Ecto neural progenitor cell (in vitro differentiated cells): ENCODE measurements at places on chromosomes 4 and X.

GRCh38 chr4:93540562-93540961 lies 288.0 kb upstream of the ATOH1 start:
- DNase-seq = no peak

DNA sequence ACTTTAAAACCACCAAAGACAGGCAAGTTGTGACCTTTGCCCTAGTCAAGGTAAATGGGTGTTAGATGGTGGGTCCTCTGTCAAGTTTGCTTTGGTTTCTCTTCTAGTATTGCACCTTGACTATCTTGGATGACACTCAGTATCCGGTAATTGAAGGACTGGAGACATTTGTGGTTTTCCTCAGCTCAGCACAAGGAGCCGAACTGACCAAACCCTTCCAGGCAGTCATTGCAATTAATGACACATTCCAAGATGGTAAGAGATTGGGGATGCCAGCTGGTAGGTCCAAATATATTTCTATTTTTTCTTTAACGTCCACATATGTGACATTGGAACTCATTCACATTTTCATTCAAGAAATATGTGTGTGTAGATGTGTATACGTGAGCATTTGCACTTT lies 69.3 kb upstream of the ANXA3 start:
- no peak for DNase-seq

DNA sequence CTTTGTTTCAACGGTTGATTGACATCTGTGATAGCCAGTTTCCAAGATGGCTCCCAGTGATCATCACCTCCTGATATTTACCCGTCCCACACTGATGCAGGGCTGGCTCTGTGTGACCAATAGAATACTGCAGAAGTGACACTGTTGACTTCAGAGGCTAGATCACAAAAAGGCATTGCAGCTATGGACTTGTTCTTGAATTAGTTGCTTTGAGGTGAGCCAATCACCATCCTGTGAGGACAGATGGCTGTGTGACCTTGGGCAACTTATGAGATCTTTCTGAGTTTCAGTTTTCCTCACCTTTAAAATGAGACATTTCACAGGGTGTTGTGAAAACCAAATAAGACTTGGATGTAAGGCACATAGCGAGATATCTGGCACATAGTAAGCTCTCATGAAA lies 1.8 kb upstream of the GPR82 start:
- no peak for DNase-seq

GRCh38 chr4:33407496-33407895 lies 2687.3 kb downstream of the PCDH7 start:
- no peak for DNase-seq

DNA sequence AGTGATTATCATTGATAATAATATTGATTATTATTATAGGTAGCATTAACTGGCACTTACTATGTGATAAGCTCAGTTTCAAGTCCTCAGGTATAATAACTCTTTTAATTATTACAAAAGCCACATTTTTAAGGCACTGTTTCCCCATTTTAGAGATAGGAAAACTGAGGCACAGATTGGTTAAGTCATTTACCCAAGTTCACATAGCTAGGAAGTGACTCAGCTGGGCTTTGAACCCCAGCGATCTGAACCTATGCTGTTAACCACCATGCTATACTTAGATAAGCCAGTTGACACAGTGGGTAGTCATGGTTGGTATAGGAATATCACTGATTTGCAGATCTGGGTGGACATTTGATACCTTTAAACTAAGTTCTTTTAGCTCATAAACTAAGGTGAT lies 110.4 kb downstream of the FRAS1 start:
- DNase-seq = no peak

DNA sequence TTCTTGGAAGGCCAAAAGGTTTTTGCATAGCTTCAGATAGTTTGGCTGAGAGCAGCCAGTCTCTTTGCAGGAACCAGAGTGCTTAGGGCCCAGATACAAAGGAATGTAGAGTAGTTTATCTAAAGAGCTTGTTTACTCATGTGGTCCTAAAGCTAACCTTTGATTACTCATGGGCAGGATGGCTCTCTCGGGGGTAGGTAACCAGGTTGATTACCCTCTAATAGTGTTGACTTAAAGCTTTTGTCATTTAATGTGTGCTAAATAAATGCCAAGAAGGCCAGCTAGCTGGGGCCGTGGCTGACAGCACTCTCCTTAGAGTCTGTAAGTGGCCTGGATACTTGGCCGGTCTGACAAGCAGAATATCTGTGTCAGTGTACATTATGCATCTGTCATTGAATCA lies 69.7 kb upstream of the MAGEB16 start:
- DNase-seq = no peak

GRCh38 chr4:86974551-86974994 lies 39.8 kb downstream of the AFF1 start:
- DNase-seq = no peak

DNA sequence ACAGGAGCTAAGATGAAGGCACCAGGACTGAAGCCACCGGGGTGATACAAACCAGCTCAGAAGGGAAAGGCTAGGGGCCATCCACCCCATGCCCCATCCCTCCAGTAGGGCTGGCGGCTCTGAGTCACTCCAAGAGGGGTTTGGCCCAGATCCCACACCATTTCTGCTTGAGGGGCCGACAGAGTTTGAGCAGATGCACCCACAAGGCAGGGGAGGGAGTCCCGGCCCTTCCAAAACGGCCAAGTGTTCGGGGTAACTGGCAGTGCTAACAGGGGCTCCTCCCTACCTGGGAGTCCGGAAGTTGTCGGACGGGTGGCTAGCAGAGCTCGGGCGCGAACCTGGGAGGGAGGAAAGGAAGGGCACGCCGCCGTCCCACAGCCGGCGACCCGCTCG lies 412 bp downstream of the SLC10A3 start:
- no peak for DNase-seq

GRCh38 chr4:39928538-39928937 lies 49.2 kb downstream of the PDS5A start:
- DNase-seq = no peak

DNA sequence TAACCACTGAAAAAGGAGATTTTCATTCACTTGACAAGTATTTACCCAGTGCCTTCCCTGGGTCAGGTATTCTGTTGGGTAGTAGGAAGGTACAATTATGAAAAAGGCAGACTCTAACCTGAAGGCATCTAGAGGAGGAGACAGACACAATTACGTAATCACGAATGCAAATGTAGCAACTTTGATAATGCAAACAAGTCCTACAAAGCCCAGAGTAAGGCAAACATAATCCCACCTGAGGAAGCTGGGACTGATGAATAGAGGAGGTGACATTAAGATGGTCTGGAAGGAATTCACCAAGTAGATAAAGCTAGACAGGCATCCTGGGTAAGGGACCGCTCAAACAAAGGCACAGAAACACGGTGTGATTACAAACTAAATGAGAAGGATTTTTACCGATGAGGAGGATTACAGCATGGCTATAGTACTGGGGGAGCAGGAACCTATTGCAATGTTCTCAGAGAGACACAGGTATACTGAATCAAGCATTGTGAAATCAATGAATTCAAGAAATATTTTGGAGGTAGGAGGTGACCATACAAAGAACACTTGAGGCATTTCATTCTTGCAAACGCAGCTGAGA lies 37.1 kb downstream of the TMEM150C start:
- no peak for DNase-seq

DNA sequence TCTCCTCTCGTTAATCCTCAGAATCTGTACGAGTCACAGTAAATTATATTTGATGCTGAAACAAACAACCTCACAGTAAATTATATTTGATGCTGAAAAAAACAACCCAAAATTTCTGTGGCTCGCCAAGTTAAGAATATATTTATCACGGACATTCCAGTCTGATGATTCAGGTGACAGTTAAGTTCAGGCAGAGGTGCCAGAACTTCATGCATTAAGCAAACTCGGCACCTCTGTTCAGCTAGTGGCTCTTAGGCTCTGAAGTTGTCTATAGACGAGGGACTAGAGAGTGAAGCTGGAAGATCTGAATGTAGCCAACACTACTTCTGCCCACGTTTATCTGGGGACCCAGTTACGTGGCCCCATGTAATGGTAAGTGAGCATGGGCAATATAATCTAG lies 132.2 kb upstream of the AGA start:
- DNase-seq = no peak

DNA sequence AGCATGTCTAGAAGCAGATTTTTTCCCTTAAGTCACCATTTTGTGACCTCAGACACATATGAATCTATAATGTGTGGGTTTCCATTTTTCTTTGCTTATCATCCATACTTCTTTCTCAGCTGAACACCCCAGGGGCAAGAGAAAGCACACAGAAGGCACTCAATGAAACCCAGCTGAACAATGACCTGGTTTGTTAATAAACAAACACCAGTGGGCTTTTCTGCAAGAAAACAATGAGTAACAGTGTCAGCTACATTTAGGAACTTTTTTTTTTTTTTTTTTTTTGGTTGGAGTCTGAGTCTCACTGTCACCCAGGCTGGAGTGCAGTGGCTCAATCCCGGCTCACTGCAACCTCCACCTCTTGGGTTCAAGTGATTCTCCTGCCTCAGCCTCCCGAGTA lies 40.7 kb upstream of the KLF3 start:
- no peak for DNase-seq

DNA sequence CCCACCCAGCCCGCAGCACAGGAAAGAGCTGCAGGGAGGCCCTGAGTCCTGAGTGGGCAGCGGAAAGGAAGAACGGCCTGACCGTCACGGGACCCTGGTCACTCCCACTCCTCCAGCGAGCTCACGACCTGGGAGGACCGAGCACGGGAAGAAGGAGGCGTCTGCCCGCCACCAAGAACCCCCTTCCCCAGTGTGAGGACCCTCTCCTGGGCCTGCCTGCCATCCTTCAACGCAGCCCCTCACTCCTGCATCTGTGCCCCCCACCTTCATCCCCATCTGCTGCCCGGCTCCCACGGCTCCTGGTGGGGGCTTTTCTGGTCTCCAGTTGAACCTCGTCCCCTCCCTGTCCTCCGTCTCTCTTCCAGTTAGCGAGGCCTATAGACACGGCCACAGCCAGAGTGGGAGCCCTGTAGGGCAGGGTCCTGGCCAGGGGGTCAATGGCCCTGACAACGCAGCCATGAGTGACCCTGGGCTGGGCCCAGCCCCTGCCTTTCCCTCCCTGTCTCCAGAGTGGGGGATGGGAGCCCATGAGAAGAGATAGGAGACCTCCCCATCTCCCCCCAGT lies 41.3 kb upstream of the MXD4 start:
- no peak for DNase-seq

DNA sequence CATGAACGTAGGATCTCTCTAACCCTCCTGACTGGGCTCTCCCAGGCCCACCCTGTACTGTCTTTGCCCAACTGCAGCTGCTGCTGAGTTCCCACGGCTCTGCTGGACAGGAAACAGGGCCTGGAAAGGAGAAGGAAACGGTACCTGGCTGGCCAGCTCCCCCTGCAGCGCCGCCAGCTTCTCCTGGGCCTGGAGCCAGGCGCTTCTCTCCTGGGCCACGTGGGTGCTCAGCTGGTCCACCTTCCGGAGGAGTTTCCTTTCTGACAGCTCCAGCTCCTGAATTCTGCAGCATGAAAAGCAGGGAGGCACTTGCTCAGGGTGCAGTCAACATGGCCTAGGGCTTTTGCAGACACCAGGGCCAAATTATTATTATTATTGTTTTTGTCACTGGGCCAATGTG lies 6.5 kb downstream of the C4orf50 start:
- no peak for DNase-seq

- no peak for DNase-seq
Measured at GRCh38 chr4:53778155-53778554, 186.9 kb upstream of the LNX1 start.

DNA sequence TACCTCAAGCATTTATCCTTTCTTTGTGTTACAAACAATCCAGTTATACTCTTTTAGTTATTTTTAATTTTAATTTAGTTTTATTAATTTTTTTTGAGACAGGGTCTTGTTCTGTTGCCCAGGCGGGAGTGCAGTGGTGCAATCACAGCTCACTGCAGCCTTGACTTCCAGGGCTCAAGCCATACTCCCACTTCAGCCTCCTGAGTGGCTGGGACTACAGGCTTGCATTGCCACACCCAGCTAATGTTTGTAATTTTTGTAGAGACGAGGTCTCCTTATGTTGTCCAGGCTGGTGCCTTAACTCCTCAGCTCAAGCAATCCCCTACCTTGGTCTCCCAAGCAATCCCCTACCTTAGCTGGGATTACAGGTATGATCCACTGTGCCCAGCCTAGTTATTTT lies 45.9 kb downstream of the CDKL5 start:
- DNase-seq = no peak

DNA sequence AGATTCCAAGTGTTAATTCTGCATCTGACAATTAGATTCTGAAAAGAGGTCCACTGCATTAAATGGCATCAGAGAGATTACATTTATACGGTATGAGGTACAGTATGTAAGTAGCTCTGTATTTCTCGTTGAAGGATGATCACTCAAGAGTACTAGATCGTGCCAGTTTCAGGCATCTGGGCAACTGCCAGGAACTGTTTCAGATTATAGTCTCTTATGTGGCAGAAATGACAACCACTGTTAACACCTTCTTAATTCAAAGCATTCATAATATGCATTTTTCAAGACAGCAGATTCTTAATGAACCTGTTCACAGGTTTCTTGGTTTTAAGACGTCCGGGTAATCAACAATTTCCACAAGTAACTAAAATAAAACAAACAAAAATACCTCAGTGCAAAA lies 1.6 kb downstream of the ANKRD50 start:
- no peak for DNase-seq

GRCh38 chr4:121360495-121360894 lies 20.3 kb downstream of the QRFPR start:
- no peak for DNase-seq

DNA sequence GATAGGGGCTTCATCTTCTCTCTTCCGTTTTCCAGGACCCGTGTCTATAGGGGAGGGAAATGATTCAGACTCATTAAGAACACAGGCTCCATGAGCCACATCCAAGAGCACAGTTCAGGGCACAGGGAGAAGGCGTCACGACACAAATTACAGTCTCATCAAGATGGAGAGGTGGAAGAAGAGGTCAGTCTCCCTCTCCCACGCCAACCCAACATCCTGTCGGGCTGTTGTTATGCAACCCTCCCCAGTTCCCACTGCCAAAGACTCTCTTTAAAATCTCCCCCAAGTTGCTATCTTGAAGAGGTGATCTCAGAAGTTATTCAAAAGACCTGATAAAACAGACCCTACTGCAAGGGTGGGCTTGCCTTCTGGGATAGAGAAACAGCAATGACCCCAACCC lies 12.6 kb downstream of the ZMYM3 start:
- DNase-seq = no peak

DNA sequence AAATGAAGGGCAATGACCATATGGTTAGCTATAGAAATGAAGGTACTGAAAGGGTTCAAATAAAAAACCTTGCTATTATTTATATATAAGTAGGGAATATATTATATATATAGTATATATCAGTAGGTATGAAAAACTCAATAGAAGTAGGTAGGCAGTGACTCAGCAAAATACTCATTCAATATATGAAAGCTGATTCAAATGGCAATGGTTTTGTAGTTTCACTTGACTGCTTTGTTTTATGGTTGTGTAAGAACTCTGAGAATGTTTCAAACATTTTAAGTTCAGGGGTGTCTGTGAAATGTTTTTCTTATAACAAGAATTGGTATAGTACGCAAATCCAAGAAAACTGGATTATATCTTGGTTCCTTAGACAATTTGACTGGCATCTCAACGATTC lies 4.1 kb downstream of the ZNF280C start:
- DNase-seq = no peak

GRCh38 chr4:41835321-41835995 lies 86.9 kb upstream of the PHOX2B start:
- no peak for DNase-seq
